ENCODE measurements at places on chromosomes 5 and 9.
A peak's percentile ranks its signal among the peaks of the same experiment; 100 is the strongest.

DNA sequence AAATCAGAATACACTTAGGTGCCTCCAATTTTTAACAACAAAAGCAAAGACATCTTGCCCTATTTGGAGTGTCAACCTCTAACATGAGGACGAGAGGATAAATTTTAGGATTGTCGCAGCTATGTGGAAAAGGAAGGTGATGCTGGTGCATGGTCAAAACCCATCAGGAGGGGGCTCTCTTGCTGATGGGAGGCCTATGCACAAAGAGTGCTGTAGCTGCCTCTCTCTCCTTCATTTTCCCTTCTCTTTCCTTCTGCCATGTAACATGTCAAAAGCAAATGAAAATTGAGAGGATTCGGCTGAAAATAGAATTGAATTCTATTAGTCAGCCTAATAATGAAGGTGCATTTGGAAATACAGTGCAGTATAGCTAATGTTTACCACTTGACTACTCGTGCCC lies 578.7 kb upstream of the ZNF462 start:
- DNase-seq = no peak

- no peak for DNase-seq
Measured at GRCh38 chr5:151562019-151562707, 29.0 kb downstream of the FAT2 start.

DNA sequence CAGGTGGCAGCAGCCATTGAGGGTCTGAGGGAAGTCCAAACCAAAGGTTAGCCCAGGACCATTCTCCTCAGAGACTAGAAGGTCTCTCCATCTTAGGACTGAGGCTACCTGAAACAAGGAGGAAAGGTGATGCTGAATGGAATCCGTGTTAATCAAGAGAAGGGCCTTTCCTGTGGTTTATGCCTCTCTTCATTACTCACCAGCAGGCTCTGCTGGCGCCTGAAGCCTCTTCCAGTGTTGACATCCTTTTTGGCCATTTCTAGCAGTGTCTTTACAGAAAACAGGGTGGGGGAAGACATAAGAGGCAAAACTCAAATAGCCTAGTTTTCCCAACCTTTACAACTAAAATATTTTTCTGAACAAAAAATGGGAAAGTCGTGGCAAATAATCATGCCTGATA lies 98.0 kb downstream of the ENC1 start:
- DNase-seq = no peak

GRCh38 chr9:15010581-15010980 lies 100.4 kb upstream of the FREM1 start:
- no peak for DNase-seq

DNA sequence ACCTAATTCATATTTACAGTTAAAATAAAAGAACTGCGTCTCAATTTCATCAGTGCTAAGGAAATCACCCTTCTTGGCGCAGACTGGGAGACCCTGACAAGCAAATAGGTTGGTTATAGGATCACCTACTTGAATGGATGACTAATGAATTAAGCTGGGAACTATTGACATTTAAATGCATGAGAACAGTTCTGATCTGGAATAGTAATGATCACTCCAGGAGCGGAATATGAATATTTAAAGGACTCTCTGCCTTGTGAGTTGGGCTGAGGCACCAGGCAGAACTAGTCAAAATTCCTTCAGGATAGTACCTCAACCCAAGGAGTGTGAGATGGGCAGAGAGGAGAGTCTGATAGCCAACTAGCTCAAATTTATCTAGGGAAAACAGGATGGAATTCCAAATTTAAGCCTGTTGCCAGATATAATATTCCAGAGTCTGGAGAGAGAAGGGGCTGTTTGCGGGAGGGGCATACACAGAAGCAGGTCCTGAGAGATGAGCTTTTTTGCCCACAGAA lies 364.4 kb downstream of the CSNK1G3 start:
- no peak for DNase-seq

GRCh38 chr9:97501177-97501971 lies at the start of gene TMOD1:
TMOD1 (plus strand) TSS chr9:97501666; CDS start chr9:97524189, 22,523 bp downstream.
- DNase-seq = peak; percentile 59

- no peak for DNase-seq
Measured at GRCh38 chr9:120901755-120902568, 24.6 kb downstream of the TRAF1 start.

DNA sequence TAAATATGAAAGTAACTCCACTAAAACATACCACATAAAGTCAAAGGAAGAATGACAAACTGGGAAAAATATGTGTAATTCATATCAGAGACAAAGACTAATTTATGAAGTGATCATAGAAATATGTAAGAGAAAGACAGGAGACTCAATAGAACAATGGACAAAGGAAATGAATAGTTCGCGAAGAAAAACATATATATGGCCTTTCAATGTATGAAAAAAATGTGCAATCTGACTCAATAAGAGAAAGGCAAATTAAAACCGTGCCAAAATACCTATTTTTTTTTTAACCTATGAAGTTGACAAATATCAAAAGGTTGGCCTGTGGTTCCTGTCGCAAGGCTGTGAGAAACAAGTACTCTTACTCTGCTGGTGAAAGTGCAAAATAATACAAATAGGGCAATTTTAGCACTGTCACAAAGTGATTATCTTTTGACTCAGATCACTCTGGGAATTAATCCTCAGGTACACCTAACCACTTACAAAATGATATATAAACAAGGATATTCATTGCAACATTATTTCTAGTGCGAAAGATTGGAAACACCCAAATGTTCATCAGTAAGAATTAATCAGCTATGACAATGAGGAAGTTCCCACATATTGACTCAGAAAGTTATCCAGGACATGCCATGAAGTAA lies 3.7 kb downstream of the C9 start:
- no peak for DNase-seq

GRCh38 chr5:59769832-59770231 lies 123.7 kb downstream of the PDE4D start:
- no peak for DNase-seq

DNA sequence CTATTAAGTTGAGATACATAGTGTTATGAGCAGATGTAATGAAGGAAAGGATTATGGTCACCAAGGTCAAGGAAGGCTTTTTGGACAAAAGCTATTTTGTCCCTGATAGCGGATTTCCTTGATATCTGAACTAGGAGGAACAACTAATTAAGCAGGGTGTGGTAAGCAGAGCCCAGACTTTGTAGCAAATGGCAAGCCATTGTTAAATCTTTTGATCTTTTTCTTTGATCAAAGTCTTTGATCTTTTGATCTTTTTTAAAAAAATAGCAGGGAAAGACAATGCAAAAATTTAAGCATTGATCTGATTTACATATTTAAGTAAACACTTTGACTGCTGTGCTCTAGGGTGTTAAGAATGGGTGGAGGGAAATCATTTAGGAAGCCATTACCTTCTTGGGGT lies 1242.0 kb downstream of the MAT2B start:
- DNase-seq = no peak

DNA sequence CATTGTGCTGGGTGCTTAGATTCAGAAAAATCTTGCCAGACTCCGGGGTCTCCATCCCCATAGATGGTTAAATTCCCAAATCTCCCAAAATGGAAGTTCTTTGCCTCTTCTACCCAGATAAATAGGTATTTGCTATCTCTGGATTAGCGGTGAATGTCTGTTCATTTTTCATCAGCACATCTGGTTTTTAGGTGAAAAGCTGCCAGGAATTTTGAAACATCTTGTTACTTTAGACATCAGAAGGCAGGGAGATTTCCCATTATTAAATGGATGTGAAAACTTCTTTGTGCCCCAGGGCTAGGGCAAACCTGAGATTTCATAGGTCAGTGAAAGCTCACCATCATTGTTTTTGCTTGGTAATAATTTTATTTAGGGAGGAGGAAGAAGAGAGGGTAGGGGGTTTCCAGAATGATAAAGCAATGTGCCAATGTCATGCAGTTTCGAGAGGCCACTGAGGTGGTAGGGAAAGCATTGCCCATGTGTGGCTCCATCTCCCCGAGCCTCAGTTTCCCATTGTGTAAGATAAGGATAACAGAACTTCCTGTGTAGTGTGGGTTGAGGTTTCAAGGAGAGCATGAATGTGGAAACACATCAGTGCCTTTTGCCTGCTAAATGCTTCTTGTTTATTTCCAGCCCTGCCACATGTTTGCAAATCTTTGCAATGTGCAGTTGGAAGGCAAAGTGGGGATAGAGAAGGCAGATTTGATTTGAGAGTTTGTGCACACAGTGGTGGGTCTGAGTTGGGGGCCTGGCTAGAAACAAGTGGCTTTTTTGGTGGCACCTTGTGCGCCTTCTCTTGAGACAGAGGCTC lies 147.2 kb upstream of the KLF4 start:
- DNase-seq = no peak

DNA sequence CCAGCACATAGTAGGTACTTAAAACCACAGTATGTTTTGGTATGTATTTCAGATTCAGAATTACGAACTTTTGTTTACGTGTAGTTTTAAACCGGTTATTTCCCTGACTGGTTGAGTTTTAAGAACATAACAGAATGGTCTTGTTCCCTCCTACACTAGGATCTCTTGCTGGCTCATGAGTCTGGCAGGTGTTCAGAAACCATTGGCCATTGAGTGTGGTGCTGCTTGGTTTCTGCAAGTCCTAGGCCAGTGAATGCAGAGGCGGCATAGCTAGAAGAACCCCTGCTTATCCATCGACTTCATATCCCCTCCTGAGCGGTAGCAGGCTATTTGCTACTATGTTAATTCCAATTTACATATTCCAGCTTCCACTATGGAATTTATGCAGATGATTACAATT lies 65.6 kb downstream of the GPR21 start:
- DNase-seq = no peak

DNA sequence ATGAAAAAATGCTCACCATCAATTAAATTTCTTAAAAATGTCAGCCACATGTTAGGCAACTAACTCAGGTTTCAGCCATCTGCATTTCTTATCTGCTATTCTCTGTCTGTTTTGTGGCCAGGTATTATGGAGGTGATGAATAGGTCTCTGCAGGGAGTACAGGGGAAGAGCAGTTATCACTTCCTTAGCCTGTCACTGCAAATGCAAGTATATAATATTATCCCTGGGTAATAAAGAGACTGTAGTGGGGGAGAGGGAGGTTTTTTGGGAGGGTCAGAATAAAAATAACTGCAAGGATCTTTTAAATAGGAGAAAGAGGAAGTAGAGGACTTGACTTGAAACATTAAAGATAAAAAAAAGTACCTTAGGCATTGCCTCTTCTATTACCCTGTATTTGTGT lies 49.6 kb upstream of the PTGER4 start:
- DNase-seq = no peak

DNA sequence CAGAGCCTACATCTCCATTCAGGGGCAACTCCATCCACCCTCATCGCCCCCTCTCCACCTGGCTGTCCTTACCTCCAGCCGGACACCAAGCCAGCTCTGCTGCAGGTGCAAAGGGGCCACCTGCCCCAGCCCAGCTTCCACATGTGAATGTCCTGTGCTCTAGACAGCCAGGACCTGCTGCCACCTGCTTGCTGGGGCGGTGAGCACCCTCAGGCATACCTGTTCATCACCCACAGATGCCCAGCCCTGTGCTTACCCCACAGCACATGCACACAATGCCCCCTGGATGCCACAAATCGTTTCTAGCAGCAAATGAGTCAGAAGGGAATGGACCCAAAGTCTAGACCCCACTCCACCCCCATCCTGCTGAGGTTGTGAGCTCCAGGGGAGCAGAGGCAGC lies 13.3 kb upstream of the NKD2 start:
- no peak for DNase-seq

DNA sequence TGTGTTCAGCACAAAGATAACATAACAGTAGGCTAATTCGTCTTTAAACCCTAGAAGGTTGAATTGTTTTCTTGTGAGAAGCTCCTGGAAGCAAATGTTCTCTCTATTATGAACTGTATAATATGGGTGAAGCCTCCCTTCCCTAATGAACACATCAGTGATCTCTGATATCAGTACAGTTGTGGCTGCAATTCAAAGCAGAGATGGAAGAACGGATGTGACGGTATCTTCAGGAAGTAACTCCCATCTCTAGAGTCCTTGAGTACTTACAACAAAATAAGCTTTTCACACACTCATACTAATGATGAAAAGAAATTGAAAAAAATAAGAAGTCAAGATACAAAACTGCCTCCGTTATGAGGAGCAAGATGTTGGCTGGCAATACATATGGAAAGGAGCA lies 4.5 kb downstream of the HCN1 start:
- no peak for DNase-seq

GRCh38 chr9:135695036-135695435 lies 4.2 kb downstream of the SOHLH1 start:
- DNase-seq = no peak

- DNase-seq = no peak
Measured at GRCh38 chr5:41637869-41638268, 127.5 kb upstream of the PLCXD3 start.

- DNase-seq = no peak
Measured at GRCh38 chr5:8560776-8561175, 691.8 kb downstream of the MTRR start.

- no peak for DNase-seq
Measured at GRCh38 chr9:14437354-14438231, 123.7 kb upstream of the NFIB start.

- DNase-seq = no peak
Measured at GRCh38 chr5:6493681-6494454, 45.2 kb downstream of the UBE2QL1 start.

- no peak for DNase-seq
Measured at GRCh38 chr9:138047469-138048040, 170.0 kb downstream of the CACNA1B start.

- DNase-seq = no peak
Measured at GRCh38 chr9:114902786-114903524, 27.4 kb downstream of the TNFSF8 start.

GRCh38 chr9:93207326-93207814 lies 23.4 kb downstream of the WNK2 start:
- no peak for DNase-seq

GRCh38 chr9:114287001-114287762 lies 35.7 kb upstream of the ORM1 start:
- DNase-seq = no peak

GRCh38 chr5:135233477-135233876 lies 165.6 kb downstream of the MACROH2A1 start:
- DNase-seq = no peak

GRCh38 chr5:130992095-130992494 lies 173.0 kb downstream of the HINT1 start:
- no peak for DNase-seq
